Inflammatory macrophage treated with lipopolysaccharide for 1 hour (primary cell): ENCODE measurements at places on chromosomes 12 and 14.

- no peak for DNase-seq
Measured at GRCh38 chr12:132462788-132463187, 27.2 kb upstream of the FBRSL1 start.

DNA sequence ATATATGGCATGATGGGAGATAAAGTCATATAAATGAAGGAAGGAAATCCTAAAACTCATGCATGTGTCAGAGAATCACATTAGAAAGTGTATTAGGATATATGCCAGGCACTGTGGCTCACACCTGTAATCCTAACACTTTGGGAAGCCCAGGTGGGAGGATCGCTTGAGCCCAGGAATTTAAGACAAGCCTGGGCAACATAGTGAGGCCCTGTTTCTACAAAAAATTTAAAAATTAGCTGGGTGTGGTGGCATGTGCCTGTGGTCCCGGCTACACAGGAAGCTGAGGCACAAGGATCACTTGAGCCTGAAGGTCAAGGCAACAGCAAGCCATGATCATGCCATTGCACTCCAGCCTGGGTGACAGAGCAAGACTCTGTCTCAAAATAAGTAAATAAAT, 130.3 kb upstream of the ARID2 start:
- no peak for DNase-seq

GRCh38 chr12:53660041-53660440, 15.8 kb downstream of the ATP5MC2 start:
- no peak for DNase-seq

DNA sequence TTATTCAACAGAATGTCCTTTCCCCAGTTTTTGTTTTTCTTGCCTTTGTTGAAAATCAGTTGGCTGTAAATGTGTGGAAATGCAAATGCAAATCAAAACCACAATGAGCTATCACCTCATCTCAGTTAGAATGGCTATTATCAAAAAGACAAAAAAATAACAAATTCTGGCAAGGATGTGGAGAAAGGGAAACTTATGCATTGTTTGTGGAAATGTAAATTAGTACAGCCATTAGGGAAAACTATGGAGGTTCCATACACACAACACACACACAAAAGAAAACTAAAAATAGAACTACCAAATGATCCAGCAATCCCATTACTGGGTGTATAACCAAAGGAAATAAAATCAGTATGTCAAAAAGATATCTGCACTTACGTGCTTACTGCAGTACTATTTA, 518.8 kb upstream of the ATXN7L3B start:
- no peak for DNase-seq

GRCh38 chr14:63204407-63205043, at the start of gene RHOJ:
Gene RHOJ (plus strand): TSS chr14:63204443. CDS start chr14:63204870, 427 bp downstream.
- no peak for DNase-seq
